Stimulated activated CD4-positive, alpha-beta T cell treated with anti-CD3 and anti-CD28 coated beads, TNF-alpha, amount 100 ng/mL, for 48 hours (primary cell): ENCODE measurements at places on chromosomes 5 and 9.

- no peak for DNase-seq
Measured at GRCh38 chr9:13295556-13295955, 16.1 kb upstream of the MPDZ start.

DNA sequence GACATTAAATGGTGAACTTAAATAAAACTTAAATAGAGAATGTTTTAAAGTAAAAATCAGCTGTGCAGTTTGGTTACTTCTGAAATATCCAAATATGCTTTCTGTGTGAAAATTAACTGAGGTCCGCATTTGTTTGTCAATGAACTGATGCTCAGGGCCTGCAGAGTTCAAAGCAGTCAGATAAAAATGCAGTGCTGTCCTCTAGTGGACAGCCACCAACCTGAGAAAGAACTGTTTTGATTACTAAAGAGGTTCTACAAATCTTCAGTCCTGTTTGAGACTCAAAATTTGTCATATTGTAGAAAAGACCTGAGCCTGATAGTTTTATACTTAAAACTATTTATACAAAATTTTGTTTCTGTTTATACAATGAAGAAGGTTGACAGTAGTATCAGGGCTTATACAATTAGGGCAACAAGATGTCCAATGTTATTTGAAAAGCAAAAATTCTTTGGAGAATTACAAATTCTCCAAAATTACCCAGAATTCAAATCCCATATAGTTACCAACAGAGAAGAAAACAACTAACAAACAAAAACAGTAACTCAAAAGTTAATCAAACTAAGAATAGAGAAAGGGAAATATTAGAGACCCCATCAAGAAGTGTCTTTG lies 232.3 kb upstream of the TBCA start:
- DNase-seq, result no peak

- no peak for DNase-seq
Measured at GRCh38 chr5:57858905-57859304, 376.3 kb upstream of the ACTBL2 start.

GRCh38 chr9:6382681-6383080 lies 30.3 kb upstream of the UHRF2 start:
- DNase-seq, result no peak

- no peak for DNase-seq
Measured at GRCh38 chr5:167255926-167256325, 1035.5 kb upstream of the WWC1 start.
